ENCODE measurements at places on chromosomes 12 and 14.

DNA sequence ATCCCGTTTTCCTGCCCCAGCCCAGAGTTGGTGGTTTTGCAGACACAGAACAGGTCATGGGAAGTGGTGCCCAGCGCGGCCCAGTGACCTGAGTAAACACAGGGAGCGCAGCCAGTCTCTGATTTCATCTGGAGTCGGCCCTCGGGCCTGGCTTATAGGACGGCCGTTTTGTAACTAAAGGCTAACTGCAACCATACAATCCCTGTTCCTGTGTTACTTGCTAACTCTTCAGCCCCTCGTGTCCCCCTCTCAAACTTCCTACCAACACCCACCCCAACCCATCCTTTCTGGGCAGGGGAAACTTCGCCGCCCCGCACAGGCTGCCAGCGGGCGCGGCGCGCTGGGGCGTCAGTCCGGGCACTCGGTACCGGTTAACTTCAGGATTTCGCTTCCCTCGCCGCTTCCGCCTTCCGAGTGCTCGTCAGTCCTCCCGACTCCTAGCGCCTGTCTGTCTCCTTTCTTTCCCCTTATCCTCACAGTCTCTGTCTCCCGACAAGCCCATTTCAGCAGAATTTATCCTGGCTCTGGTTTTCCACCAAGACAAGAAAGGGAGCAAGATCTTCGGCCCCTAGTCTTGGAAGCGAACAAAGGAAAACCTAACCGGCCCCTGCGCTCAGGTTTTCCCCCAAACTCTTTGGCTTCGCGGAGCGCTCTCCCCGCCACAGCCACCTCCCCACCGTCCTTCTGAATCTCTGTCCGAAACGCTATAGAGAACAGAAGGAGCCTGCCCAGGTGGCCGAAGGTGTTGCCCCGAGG lies 2.0 kb downstream of the SIX1 start:
- DNase-seq, result no peak

- no peak for DNase-seq
Measured at GRCh38 chr14:96792591-96792990, 4.6 kb upstream of the VRK1 start.

DNA sequence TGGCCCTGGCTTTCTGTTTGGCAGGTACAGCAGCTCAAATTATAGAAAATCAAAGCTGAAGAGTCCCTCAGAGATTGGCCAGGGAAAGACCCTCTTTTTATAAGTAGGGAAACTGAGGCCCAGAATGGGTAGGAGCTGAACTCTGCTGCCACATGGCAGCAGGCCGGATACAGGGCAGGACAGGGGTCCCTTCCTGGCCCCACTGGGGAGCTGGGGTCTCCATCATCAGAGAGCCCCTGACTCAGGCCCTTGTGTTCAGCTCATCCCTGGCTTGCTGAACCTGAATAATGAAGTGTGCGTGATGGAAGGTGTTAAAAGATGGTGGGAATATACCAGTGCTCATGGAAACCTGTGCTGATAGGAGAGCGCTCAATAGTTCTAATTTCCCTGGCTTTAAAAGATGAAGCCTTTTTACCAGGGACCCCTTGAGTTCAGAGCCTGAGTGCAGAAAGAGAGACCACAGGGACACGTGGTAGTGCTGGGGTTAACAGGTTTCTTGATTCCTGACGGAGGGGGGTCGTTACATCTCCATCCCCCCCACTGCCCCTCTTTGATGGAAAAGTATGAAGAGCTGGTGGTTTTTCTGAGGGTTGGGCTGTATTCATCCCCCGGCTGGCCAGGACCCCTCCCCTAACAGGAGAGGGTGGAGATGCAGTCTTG lies 4.4 kb downstream of the DLK1 start:
- DNase-seq, result no peak

GRCh38 chr14:101254805-101255764 lies 306.2 kb upstream of the DIO3 start:
- DNase-seq, result no peak

GRCh38 chr12:80118565-80119324 lies 19.4 kb downstream of the OTOGL start:
- DNase-seq, result no peak

GRCh38 chr14:75456069-75456996 lies 28.5 kb downstream of the JDP2 start:
- DNase-seq, result no peak

DNA sequence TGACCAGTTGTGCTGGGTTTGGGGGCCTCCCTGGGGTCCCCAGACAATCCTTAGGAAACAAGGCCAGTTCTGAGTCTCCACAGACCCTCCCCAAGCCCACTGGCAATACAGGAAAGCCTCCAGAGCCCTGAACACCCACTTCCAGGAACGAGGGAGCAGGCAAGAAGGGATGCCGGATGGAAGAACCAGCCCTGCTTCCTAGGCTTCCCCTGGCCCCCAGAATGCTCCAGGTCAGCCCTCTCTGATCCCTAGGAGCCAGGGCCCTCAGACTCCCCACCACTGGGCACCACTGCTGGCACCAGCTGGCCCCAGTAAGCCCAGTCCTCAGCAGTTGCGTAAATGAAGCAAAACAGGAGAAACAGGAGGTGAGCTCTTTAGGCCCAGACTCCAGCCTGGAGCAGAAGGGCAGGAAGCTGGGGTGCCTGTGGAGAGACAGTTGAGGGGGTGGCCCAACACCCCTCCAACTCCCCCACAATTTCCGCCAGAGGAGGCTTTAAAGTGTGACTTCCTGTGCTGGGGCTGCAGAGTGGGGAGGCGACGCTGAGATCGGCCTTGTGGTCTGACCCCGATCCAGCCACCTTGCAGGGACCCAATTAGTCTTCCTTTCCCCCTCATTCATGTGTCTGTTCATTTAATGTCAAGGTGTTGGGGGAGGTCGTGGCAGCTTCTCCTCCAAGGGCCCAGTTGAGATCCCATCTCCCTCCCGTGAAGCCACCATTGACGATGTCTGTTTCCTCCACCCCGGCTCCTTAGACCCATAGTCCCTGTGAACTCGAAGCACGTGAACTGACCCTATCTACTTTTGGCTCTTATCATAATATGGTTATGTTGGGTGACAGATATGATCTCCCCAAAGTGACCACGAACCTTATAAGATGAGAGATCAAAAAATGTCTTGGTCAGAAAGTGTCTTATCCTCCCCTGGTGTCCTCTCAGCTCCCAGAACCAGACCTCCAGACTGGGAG lies 4.7 kb downstream of the TNFRSF1A start:
- no peak for DNase-seq

- no peak for DNase-seq
Measured at GRCh38 chr12:116161588-116161987, 115.9 kb downstream of the MED13L start.

DNA sequence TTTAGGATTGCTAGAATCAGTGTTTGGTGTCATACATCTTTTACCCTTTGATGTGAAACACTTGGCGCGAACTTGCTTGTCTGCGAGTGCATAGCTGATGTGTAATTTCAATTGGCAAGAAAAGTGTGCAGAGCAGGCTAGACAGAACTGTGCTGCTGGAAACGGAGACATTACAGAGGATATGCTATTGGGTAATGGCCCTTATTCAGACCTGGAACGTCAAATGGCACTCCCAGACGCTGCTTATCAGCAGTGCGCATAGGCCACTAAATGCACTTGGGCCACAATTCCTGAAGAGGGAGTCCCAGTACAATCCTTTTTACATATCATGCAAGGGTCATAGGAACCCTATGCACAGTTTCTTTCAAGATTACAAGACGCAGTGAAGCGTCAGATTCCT lies 15.7 kb upstream of the SLC10A1 start:
- DNase-seq, result no peak

- DNase-seq, result no peak
Measured at GRCh38 chr12:86530996-86531655, 274.9 kb upstream of the MGAT4C start.
